ENCODE measurements at places on chromosomes 3 and 15. TPM values are rescaled to one million over a fixed set of nuclear protein-coding genes. Genes with fewer than 3 reads are reported as not detected.

GRCh38 chr3:126493739-126494138 is 18.0 kb upstream of the ZXDC start:
- no peak for DNase-seq

SLC22A14 gene
- not detected for total RNA-seq

DNA sequence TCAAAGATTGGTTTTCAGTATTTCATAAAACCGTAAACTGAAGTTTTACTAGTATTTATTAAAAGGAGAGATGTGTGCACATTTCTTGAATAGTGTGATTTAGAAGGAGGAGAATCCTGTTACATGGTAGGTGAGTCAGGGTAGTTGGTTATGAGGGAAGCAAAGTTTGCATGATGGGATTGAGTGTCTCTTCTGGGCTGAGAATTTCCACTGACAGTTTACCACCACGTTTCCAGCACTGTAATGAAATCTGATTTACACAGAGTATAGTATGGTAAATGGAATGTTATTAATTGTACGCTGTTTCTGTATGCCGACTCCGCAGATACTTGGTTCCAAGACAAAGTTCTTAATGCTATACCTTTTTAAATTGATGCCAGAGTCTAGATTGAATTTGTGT is 1.6 kb downstream of the NECTIN3 start:
- no peak for DNase-seq

- DNase-seq = no peak
Measured at GRCh38 chr3:122927726-122928125, 99.8 kb downstream of the SEMA5B start.

GRCh38 chr15:61013146-61013545 is 216.0 kb downstream of the RORA start:
- no peak for DNase-seq

DNA sequence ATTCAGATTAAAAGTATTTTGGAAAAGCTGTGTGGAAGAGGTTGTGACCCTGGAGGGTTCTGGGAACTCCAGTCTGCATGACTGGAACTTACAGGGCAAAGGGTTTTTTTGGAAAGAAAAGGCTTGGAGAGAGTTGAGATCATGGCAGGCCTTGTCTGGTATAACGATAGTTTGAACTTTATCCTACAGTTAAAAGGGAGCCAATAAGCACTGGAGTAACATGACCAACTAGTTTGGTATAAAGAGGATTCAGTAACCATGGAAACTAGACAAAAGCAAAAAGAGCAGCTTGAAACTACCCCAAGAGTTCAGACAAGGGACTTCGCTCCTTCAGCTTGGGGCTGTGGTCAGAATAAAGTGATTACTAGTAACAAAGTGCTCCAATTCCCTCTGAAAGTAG is 151.2 kb upstream of the TMCO5A start:
- DNase-seq = no peak

DNA sequence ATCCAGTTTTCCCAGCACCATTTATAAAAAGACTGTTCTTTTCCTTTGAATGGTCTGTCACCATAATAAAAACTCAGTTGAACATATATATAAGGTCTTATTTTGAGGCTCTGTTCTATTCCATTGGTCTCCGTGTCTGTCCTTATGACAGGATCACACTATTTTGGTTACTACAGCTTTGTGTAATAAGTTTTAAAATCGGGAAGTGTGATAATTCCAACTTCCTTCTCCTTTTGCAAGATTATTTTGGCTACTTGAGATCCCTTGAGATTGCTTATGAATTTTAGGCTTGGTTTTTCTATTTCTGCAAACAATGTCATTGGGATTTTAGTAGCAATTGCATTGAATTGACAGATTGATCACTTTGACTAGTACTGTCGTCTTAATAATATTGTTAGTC is 35.7 kb downstream of the SACM1L start:
- no peak for DNase-seq

SEMA7A gene
- 7.0 TPM for total RNA-seq

DISP2 gene
- 0.59 TPM for total RNA-seq

DNA sequence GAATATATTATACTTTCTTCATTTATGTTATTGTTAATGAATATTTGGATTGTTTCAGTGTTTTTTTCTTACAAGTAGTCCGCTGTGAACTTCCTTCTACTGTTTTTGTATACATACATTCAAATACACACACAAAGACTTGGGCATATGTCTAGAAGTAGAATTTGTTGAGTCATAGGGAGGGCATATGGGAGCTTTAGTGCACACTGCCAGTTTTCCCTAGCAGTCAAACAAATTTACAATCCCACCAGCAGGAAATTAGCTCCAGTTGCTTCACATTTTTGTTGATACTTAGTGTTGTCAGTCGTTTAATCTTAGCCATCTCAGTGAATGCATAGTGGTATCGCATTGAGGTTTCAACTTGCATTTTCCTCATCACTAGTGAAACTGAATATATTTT is 492.3 kb downstream of the DIPK2A start:
- no peak for DNase-seq

DUOXA1 gene
- total RNA-seq = 1.2 TPM

SLC24A5 gene
- not detected for total RNA-seq

GRCh38 chr3:129577925-129578786 is 28.3 kb downstream of the PLXND1 start:
- no peak for DNase-seq

DAZL gene
- 21.7 TPM for total RNA-seq

DNA sequence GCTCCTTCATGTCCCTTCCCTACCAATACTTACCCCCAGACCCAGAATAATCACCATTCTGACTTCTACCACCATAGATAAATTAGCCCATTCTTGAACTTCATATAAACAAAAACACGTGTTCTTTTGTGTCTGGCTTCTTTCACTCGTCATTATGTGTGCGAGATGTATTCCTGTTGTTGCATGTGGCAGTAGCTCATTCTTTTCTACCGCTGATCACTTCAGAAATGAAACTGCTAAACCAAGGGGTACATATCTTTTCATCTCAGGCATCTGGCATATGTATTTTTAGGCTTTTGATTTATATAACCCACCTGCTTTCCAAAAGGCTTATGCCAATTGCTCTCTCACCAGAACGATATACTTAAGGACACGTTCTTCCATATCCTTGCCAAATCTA is 13.8 kb upstream of the SCG3 start:
- no peak for DNase-seq

- DNase-seq = no peak
Measured at GRCh38 chr3:150444371-150444770, 36.3 kb downstream of the TSC22D2 start.

DNA sequence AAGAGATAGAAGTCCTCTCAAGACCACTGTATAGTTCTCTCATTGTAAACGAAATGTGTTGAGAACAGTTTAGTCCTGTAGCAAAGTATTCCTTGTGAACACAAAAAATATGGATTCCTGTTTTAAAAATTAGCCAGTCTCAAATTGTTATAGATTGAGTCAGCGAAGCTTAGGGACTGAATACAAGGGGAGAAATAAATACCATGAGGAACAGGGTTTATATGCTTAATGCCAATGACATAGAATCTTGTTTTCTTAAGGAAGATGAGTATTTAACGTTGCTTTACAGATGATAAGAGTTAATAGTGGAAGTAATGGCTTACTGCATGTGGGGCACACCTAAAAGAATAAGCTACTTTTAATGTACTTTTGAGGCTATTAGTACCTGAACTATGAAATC is 37.9 kb downstream of the SETD5 start:
- DNase-seq = no peak

LINGO1 gene
- total RNA-seq = 42.6 TPM

DNA sequence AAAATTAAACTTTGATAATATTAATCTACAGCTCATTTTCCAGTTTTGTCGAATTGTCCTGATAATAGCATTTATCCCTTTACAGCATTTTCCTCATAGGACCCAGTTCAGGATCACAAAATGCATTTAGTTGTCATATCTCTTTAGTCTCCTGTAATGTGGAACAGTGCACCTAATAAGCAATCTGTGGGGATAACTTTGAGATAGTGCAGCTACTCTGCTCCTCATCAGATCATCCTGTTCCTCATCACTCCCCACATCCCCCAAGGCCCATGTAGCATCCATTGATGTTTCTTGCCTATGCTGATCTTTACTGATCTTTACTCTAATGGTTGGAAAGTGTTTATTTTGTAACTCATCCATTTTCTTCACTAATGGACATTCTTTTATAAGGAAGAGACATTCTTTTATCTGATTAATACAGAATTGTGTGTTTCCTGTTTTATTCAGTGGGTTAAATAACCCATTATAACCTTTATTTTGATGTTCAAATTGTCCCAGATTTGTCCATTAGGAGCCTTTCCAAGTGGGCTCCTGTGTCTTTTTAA is 7.5 kb downstream of the RNF111 start:
- no peak for DNase-seq

HDGFL3 gene
- total RNA-seq = 122 TPM

GRCh38 chr3:124227150-124227630 is 235.3 kb upstream of the ROPN1 start:
- DNase-seq = no peak
